ENCODE measurements at places on chromosomes 7 and 10. TPM values are rescaled to one million over a fixed set of nuclear protein-coding genes. Genes with fewer than 3 reads are reported as not detected.

DNA sequence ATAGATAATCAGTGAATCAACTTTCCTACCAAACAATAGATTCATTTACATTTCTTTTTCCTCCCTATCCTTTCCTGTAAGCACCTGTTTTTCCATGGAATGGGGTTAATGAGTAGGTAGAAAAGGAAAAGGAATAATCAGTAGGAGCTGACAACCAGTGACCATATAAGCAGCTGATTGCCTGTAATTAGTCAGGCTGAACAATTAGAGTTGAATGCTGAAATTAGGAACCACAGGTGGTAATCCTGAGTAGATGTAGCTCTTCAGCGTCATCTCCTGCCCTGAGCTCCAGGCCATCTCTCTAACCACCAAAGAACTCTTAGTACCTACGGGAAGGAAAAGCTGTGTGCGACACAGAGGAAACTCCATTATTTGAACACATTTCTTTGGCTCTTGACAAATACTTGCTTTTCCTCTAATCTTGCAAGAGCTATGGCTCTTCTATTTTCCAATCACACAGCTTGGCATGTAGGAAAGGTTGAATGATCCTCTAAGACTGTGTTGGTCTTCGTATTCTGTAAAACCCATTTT, 63.8 kb downstream of the KLHDC10 start:
- H3K27me3 ChIP-seq: no peaks in the 10 kb centered on the region
- no peaks in the 10 kb centered on the region for H3K36me3 ChIP-seq

GRCh38 chr7:19480383-19480782, 228.5 kb downstream of the POLR1F start:
- no peaks in the 10 kb centered on the region for H3K4me1 ChIP-seq
- H3K36me3 ChIP-seq: no peaks in the 10 kb centered on the region
- no peaks in the 10 kb centered on the region for H3K27me3 ChIP-seq
- no peak for DNase-seq
- H3K4me3 ChIP-seq: no peak overlapping the region
- no peak overlapping the region for H3K27ac ChIP-seq

- DNase-seq: no peak
- H3K27me3 ChIP-seq: no peaks in the 10 kb centered on the region
- H3K27ac ChIP-seq: no peak overlapping the region
- no peaks in the 10 kb centered on the region for H3K36me3 ChIP-seq
Observed at GRCh38 chr7:157520249-157520648, 183.4 kb downstream of the DNAJB6 start.

DNA sequence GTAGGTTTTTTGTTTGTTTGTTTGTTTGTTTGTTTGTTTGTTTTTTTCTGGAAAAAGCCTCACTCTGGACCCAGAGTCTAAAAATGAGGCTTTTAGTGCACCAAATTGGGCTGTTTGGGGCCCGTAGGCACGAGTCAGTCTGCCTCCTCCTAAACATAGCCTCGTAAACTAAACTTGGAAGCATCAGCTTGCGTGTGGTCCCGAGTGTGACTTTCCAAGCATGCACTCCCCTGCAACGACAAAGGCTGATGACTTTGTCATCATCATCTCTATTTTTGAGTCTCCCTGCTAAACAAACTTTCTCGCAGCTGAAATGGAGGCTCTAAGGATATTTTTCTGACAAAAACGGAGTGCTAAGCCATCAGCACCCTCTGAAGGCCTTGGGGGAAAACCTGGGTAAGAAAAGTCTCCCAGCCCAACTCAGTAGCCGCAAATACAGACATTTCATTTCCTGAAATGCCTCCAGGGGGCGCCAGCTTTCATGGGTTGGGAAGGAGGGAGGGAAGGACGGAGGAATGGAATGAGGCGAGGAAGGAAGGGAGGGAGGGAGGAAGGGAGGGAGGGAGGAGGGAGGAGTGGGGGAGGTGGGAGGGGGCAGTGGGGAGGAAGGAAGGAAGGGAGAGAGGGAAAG, 245.9 kb downstream of the KCNMA1 start:
- no peak overlapping the region for H3K4me3 ChIP-seq
- no peaks in the 10 kb centered on the region for H3K36me3 ChIP-seq
- H3K27ac ChIP-seq: no peak overlapping the region
- H3K4me1 ChIP-seq: no peaks in the 10 kb centered on the region
- DNase-seq: peak; percentile 85

CROT gene
- 22.6 TPM for total RNA-seq

PLXNA4 gene
- 0.15 TPM for total RNA-seq

DNA sequence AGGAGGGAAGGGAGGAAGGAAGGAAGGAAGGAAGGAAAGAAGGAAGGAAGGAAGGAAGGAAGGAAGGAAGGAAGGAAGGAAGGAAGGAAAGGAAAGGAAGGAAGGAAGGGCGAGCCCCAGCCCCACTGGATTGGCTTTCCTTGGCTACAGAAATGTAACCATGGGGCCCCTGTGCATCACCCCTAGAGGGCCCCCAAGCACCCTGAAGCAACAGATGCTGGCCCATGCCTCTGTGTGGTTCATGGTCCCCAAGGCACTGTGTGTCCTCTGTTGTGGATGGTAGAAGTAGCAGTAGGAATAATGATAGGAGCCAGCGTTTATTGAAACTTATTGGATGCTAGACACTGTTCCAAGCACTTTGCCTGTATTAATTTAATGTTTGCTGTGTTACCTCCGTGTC, 116.6 kb upstream of the MACROH2A2 start:
- H3K27me3 ChIP-seq: no peaks in the 10 kb centered on the region
- no peak overlapping the region for H3K27ac ChIP-seq
- H3K36me3 ChIP-seq: no peaks in the 10 kb centered on the region

DNA sequence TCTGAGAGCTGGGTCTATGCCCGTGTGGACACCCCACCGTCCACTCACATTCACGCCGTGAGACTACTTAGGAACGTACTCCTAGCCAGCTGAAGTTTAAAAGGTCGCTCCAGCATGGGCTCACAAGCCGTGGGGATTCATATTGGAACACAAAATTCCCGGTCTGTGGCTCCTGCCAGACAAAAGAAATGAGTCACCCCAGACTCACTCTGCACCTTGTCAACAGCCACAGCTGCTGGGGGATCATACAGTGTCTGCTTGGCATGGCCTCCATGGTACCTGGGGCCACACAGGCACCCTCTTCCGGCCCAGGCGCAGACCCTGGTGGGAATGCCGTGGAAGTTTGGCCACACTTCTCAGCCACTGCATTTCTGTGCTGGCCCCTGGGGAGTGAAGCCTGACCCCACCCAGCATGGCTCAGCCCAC, 228.4 kb downstream of the DNAJB6 start:
- H3K4me3 ChIP-seq: no peak overlapping the region
- no peaks in the 10 kb centered on the region for H3K4me1 ChIP-seq
- no peaks in the 10 kb centered on the region for H3K27me3 ChIP-seq
- no peaks in the 10 kb centered on the region for H3K36me3 ChIP-seq
- DNase-seq: no peak

GRCh38 chr7:137539111-137539715, 195.7 kb upstream of the PTN start:
- no peaks in the 10 kb centered on the region for H3K27me3 ChIP-seq
- no peaks in the 10 kb centered on the region for H3K4me1 ChIP-seq
- DNase-seq: no peak
- no peak overlapping the region for H3K4me3 ChIP-seq
- no peak overlapping the region for H3K27ac ChIP-seq
- no peaks in the 10 kb centered on the region for H3K36me3 ChIP-seq

DNA sequence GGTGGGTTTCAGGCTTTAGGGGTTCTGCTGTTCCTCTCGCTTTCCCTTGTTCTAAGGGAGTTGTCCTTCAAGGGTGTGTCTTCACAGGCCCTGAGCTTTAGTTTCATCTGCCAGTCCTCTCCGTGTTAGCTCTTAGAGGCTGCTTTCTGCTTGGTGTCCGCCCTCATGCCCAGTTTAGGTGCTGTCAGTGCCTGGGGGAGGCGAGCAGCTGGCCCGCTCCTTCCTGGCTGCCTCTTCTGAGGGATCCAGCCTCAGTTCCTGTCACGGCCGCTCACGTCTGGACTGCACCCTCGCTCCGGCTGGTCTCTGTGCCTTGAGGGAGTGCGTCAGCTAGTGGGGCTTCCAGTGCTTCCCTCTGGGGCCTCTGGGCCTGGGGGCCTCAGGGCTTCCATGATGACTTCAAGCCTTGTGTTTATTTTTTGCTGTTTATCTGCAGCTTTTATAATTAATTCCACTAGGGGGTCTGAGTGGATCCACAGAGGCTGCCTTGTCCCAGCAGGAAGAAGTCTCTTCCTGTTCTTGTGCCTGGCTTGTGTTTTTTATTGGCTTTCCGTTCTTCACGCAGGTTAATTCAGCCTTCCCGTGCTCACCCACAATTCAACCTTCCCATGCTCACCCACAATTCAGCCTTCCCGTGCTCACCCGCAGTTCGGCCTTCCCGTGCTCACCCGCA, 33.0 kb downstream of the WDR37 start:
- H3K4me1 ChIP-seq: no peaks in the 10 kb centered on the region
- no peak overlapping the region for H3K4me3 ChIP-seq
- no peaks in the 10 kb centered on the region for H3K27me3 ChIP-seq
- no peak for DNase-seq
- no peak overlapping the region for H3K27ac ChIP-seq

IGF2BP3 gene
- 0.24 TPM for total RNA-seq

DNA sequence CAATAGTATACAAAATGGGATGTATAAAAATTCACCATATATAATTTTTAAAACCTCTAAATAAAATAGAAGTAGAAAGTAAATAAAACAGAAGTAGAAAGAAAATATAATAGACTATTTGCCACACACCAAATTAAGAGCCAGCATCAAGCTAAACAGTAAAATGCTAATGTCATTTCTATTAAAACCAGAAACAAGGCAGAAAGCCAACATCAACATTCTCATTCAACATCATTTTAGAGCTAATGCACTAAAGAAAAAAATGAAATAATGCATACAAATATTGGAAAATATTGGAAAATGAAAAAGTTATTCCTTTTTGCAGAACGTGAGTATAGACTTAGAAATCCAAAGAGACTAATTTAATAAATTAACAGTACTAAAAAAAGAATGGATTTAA, 23.4 kb upstream of the RELN start:
- DNase-seq: no peak
- no peaks in the 10 kb centered on the region for H3K36me3 ChIP-seq
- no peaks in the 10 kb centered on the region for H3K27me3 ChIP-seq
- H3K27ac ChIP-seq: no peak overlapping the region
- H3K4me3 ChIP-seq: no peak overlapping the region
- H3K4me1 ChIP-seq: no peaks in the 10 kb centered on the region

GRCh38 chr10:79417266-79417665, 28.2 kb downstream of the ZCCHC24 start:
- H3K27me3 ChIP-seq: no peaks in the 10 kb centered on the region
- no peak overlapping the region for H3K4me3 ChIP-seq

GRCh38 chr10:60914690-60915141, 29.3 kb downstream of the RHOBTB1 start:
- no peak overlapping the region for H3K27ac ChIP-seq
- no peak for DNase-seq

FAM221A gene
- 18.5 TPM for total RNA-seq

- no peak overlapping the region for H3K27ac ChIP-seq
- H3K36me3 ChIP-seq: no peaks in the 10 kb centered on the region
- H3K27me3 ChIP-seq: no peaks in the 10 kb centered on the region
- no peaks in the 10 kb centered on the region for H3K4me1 ChIP-seq
- DNase-seq: no peak
Observed at GRCh38 chr10:18303851-18304801, 163.9 kb downstream of the CACNB2 start.

DNA sequence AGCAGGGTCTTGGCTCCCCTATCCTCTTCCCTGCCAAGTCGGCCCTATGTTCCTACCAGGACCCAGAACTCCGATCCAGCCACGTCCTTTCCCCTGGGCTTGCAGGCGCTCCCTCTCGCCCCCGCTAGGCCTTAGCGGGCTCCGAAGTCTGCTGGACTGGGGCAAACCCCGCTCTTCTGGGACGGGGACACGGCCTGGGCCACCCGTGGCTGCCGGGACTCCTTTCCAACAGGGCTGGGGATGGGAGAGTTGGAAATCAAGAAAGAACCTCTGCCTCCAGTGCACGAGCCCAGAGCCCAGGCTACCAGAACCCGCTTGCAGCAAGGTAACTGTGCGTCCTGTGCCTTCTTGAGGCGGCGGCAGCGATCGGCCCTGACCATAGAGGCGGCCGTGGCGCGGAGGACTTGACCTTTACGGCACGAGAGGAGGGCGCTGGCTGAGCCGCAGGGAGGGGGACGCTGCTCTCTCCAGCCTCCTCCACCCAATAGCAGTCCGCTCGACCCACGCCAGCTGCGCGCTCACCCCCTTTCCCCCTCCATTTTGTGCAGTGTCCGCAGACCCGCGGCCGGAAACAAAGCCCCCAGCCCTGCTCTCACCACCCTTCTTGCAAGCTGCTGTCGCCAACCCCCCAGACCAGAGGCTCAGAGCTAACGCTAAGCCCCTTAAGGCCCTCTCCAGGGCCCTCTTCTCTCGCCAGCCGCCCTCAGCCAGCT, 7.0 kb upstream of the HOXA11 start:
- peak overlapping the region; percentile 94 for H3K27ac ChIP-seq
- H3K27me3 ChIP-seq: no peaks in the 10 kb centered on the region
- peaks cover 6% of the 10 kb centered on the region for H3K4me1 ChIP-seq
- no peaks in the 10 kb centered on the region for H3K36me3 ChIP-seq
- H3K4me3 ChIP-seq: peak overlapping the region; percentile 39
- peak; percentile 70 for DNase-seq

TNS3 gene
- total RNA-seq: 41.1 TPM

PON1 gene
- total RNA-seq: not detected

- H3K4me3 ChIP-seq: no peak overlapping the region
- H3K27ac ChIP-seq: no peak overlapping the region
- H3K36me3 ChIP-seq: no peaks in the 10 kb centered on the region
Observed at GRCh38 chr10:79406683-79407422, 38.6 kb downstream of the ZCCHC24 start.

PROSER2 gene
- 16.2 TPM for total RNA-seq

CYP2C18 gene
- total RNA-seq: 5.6 TPM

DNA sequence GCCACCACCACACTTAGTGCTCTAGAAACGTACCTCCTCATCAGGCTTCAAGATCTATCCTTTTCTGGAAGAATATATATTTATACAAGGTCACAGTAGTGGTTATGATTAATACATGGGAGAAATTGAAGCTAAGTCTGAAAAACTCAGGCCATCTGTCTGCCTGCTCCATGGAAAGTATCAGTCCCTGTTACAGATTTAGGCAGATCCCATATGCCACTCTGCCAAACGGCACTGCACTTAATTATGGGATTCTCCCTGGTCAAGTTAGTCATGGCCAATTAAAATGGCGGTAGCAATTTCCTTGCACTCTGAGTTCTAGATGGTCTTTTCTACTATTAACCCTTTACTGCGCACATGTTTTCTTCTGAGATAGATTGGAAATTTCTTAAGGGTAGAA, 740.0 kb downstream of the SUGCT start:
- H3K4me1 ChIP-seq: no peaks in the 10 kb centered on the region
- H3K27ac ChIP-seq: no peak overlapping the region
- H3K4me3 ChIP-seq: no peak overlapping the region
- DNase-seq: no peak

Data from colonic mucosa (tissue), 4 donors.